ENCODE measurements at places on chromosomes 2 and 18.

- no peak for DNase-seq
Observed at GRCh38 chr2:85278361-85278760, 49.4 kb downstream of the TGOLN2 start.

DNA sequence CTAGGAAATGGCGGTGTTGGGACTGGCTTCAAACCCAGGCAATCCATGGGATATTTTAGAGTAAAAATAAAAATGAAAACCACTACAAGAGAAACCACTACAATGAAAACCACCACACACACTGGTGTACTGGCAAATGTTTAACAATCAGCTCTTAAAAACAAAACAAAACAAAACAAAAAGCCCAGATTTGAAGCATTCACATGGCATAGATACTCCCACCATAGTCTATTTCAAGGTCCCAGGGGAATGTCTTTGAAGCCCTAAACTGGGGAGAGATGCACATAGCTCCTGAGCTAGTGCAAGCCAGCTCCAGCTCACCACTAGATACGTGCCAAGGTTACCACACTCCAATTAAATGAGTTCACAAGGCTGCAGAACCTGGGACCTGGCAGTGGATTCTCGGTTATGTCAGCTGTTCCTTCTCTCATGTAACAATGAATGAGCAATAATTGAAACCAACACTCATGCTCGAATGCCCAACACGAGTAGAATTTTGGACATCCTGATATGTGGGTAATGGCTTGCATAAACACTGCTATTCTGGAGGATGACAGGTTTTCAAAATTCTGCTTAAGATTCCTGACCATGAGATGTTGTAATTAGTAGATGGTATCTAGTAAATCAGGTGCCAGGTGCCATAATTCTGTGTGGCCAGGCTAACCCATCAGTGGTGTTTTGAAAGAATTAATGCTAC is 102.2 kb downstream of the OSBPL6 start:
- DNase-seq, result no peak

DNA sequence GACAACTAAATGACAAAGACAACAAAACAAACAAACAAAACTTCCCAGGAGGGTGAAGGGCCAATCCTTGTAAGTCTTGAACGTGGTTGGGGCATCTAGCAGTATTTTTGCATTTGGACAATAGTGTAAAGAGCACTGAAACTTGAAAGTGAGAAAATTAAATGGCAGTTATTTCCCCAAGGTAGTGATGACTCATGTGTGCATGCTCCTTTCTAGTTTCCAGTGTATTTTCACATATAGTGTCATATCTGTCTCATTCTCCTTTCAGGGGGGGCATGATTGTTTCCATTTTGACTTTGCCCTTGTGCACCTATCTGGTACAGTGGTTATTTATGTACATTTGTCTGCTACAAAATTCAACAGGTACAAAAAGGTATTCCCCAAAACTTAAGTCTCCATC is 39.5 kb downstream of the CERS6 start:
- DNase-seq, result no peak

- no peak for DNase-seq
Observed at GRCh38 chr2:231294571-231295362, 96.3 kb downstream of the ARMC9 start.

DNA sequence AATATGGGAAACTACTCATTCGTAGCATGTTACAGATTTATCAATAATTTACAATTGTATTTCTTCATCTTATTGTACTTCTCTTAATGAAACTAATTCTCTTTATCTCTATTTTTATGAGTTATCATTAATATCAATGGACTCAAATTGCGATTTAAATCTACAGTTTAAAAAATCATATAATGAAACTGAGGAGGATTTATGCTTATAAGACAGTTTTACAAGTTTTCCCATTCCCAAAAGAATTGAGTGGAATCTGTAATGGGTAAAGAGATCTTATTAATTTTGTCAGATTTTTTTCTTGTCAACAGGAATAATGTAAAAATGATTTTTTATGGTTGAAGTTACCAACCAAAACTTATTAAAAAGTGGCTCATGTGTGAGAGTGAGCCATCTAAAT is 468.0 kb downstream of the METTL4 start:
- no peak for DNase-seq

DNA sequence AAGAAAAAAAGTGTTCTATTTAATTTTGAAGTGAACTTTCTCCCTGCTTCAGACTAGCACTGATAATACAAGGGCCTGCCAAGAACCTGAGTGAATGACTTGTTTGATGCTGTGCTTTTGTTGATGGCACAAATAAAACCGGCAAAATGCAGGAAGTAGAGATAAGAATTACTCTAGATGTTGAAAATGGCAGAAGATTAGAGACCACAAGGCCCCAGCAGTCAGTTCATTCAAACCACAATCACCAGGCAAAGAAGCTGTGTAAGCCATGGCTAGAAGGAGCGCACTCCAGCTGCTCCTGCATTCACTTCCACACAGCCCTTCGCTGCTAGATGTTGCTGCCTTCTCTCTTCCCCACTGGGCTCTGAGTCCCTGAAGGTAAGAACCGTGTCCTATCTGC is 297.1 kb downstream of the AGPS start:
- DNase-seq, result no peak

All from C1 segment of cervical spinal cord (tissue), 14 donors.